ENCODE measurements at places on chromosomes 1 and 21.

DNA sequence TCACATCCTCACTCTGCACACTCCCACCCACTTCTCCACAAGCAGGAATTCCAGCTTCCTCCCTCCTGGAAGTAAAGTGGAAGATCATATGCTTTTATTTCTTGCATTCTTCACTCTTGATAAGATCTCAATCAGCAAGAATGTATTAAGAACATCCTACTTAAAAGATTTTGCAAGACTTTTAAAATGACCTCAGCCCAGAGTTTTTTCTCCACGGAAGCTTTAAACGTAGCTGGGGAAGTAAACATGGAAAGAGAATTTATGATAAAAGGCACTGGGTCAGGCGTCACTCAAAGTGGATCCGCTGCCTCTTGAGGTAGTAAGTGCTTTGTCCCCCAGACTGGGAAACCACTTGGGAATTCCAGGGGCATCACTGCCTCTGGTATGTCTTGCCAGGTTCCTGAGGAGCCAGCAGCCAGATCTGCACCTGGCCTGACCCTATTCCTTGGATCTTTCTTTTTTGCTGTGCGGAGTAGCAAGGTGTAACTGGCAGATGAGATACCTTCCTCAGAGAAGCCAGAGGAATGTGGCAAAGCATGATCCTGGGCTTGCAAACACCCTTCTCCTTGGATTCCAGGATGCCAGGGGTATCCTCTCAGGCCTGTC is 33.9 kb downstream of the CDK18 start:
- DNase-seq, result no peak

- DNase-seq, result peak; percentile 9
These were observed 295.0 kb downstream of the VAV3 start for GRCh38 chr1:107669996-107670395.

DNA sequence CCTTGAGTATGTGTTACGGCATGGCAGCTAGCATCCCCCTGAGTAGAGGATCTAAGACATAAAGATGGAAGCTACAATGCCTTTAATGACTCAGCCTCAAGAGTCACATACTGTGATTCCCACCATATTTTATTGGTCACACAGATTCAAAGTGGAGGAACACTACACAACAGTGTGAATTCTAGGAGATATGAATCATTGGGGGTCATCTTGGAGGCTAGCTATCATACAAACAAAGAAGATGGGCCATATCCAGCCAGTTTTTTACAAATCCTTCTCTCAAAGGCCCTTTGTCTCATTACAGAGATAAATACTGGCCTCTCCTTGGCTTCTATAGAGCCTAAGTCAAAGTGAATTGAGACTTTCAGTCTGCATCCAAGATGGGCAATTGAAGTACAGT is 177.0 kb downstream of the TBX15 start:
- no peak for DNase-seq

- no peak for DNase-seq
These were observed 54.0 kb upstream of the ATP5PO start for GRCh38 chr21:33969581-33969980.

DNA sequence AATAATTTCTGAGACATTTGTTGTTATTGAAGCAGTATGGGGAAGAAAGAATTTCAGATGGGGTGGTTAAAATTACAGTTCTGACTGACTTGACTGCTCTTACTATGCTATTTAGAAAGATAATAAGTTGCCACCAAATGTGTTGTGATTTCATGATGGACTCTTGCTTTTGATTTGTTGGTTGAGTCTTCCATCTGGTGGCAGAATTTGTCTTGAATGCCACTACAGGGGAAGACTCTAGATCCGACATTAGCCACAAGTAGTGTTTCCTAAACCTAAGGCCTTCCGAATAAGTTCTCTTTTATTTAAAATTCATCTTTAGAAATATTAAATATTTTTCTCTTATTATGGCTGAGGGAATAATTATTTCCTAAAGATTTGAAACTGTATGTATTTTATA is 190.9 kb upstream of the ADGRL4 start:
- peak; percentile 8 for DNase-seq

GRCh38 chr1:39196244-39197215 is 8.0 kb upstream of the MACF1 start:
- DNase-seq, result peak; percentile 85

DNA sequence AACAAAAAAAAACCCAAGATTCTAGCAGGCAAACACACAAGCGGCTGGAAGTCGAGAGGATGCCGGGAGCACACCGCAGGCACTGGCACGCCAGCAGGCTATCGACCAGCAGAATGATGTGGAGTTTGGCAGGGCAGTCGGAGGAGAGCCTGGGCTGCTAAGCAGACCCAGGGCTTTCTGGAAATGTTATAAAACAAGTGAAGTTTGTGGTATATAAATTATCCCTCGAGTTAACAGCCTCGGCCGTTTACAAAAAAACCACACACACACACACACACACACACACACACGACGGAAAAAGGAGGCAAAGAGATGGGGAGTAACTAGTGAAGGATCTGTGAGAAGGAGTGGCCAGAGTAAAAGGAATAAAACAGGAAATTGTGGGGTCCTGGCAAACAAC is 87.2 kb upstream of the IVNS1ABP start:
- no peak for DNase-seq

- no peak for DNase-seq
These were observed 70.2 kb downstream of the CCDC30 start for GRCh38 chr1:42533101-42533863.

GRCh38 chr1:160400223-160400645 is at the start of gene VANGL2:
Gene VANGL2 (plus strand): TSS chr1:160400564. CDS start chr1:160415838, 15,274 bp downstream.
- DNase-seq, result peak; percentile 45

DNA sequence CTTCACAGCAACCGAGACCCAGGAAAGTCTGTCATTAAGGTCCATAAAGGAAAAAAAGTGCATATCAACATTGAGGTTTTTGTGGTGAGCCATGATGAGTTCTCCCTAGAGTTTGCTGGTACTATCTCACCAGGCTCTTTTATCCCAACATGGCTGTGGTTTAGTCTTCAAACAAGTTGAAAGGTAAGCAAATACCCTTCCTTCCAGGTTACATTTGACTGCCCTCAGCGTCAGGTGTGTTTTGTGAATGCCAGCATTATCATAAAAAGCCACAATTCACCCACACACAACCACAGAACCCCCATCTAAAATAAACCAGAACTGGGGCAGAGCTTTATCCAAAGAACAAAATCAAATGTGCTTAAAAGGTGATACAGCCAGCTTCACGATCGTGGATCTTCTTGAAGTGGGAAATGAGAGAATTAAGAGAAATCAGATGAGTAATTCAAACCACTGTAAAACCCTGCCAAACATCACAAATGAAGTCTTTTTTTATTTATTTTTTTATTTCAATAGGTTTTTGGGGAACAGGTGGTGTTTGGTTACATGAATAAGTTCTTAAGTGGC is 64.7 kb downstream of the SETD4 start:
- DNase-seq, result no peak

- DNase-seq, result peak; percentile 37
These were observed 11.3 kb upstream of the SYT6 start for GRCh38 chr1:114164840-114165543.

GRCh38 chr1:229661897-229662296 is 35.9 kb downstream of the URB2 start:
- no peak for DNase-seq

GRCh38 chr1:47781171-47781959 is 215.8 kb downstream of the TRABD2B start:
- DNase-seq, result no peak

DNA sequence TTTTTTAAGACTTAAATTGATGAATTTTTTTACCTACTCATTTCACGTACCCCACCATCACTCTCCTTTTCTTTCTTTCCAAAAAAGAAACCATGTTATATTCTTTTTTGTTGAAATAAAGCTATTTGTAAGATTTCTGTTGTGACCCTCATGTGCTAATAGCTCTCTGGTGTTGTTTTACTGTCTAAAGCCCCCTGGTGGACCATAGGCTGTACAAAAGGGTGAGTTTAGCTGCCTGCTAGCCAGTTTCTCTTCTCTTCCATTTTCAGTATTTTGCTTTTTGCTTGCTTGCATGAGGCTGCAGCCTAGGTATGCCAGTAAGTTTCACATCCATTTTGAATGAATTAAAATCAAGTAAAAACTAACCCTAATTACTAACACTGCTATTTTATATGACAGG is 15.6 kb upstream of the VAMP3 start:
- peak; percentile 42 for DNase-seq

DNA sequence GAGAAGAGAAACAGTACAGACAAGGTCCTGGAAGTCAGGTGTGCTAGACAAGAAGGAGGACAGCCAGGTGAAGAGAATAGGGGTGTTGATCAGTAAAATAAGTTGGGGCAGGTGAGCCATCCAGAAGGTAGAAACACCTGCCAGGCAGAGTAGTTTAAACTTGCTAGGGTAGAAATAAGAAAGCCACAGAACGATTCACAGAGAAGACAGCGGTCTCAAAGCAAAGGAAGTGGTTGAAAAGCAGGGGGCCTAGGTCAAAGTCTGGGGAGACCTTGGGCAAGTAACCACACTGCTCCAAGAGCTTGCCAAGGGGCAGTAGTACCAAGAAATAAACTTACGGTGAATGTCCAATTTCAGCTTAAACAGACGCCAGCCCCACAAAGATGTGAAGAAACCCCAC is 116.6 kb upstream of the PROX1 start:
- DNase-seq, result no peak

GRCh38 chr1:8004803-8005573 is 21.1 kb downstream of the ERRFI1 start:
- no peak for DNase-seq

DNA sequence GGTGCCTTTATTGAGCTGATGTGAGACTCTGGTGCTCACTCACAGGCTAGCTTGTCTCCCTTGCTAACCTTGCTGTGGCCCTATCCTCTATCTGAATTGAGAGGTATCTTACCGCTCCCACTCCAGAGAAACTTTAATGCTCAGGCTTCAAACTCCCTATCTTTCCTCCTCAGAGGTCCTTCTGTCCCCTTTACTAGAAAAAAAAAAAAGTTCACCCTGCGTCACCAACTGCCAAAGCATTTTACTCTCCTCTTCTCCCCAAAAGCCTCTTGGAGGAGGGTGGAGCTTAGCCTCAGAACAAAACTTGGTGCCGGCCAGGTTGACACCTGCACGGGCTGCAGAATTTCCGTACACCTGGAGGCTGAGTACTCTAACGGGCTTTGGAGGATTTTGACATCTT is 55.1 kb downstream of the ATP2B4 start:
- DNase-seq, result no peak

DNA sequence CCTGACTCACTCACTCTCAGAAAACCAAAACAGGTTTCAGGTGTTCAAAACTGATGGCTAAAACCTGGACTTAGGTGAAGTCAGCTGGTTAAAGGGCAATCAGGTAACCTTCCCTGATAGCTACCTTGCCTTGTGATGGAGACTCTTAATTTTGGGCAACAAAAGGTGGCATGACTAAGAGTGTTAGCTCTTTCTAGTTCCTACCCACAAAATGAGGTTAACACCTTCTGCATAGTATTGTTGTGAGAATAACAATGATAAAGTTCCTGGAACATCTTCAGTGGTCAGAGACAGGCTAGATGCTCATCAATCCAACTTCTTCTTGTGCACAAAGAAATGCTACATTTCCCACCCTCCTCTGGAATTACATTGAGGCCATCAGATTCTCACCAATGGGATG is 214.8 kb downstream of the ZNF648 start:
- DNase-seq, result no peak

DNA sequence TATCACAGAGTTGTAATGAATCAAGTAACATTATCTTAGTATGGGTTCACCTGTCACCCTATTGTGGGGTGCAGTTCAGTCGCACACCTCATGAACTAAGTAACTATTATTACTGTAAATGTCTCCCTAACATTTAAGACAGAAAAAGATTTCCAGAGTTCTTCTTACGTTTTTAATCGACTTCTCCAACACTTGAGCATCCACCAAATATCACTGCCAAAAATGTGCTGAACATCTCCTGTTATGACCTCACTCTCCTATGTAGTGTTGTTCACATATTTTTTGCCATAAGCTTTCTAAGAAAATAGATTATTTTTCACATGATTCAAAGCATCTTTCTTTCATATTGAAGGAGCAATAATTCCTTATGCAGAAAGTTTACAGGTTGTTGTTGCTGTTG is 1.3 kb downstream of the TTLL7 start:
- no peak for DNase-seq
